Stomach (tissue), 19 donors: ENCODE measurements at places on chromosomes 6 and 20. TPM values are rescaled to one million over a fixed set of nuclear protein-coding genes. Genes with fewer than 3 reads are reported as not detected.
A peak's percentile ranks its signal among the peaks of the same experiment; 100 is the strongest.

DNA sequence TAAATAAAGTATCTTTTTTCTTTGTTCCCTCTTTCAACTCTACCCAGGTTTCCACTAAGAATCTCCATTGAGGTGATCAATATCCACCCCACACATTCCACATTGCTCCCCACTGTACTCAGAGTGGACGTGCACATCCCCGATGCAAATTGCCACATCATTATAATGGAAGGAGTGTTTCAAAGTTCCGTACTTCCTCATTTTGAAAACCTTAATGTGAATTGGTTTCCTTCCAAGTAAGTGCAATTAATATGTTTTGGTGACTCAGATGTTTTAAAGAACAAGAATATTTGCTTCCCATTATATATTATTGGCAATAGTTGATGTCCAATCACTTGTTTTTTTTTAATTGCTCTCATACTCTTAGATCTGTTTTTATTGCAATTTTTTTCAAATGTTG is 463.6 kb downstream of the HACE1 start:
- DNase-seq, result no peak

The DEFB124 gene
- total RNA-seq, result not detected

DNA sequence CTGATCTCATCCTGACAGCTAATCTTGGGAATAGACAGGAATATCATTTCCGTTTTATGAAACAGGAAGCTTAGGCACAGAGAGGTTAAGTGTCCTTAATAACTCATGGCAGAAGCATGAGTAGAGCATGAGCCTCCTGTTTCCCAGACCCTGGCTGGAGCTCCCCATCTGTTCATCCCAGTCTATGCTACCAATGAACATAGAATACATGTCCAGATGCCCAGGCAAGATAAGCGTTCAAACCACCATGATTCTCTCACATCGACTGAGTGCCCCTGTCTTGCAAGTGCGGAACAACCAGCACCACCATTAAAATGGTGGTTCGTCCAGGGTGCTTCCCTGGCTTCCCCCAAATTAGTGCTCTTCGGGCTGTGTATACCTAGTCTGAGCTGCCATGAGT is 217.1 kb downstream of the FARS2 start:
- no peak for DNase-seq

GRCh38 chr6:33740204-33740608 is 6.5 kb downstream of the IP6K3 start:
- no peak for DNase-seq

GRCh38 chr6:142377497-142377848 is 75.7 kb downstream of the ADGRG6 start:
- DNase-seq, result no peak

The DUSP15 gene
- 3.9 TPM for total RNA-seq

The MMP24 gene
- total RNA-seq, result not detected

- DNase-seq, result no peak
These were observed 255.8 kb downstream of the QKI start for GRCh38 chr6:163670336-163670735.

The MDFI gene
- not detected for total RNA-seq

- DNase-seq, result no peak
These were observed 185.5 kb upstream of the RALGAPA2 start for GRCh38 chr20:20897922-20898321.

- no peak for DNase-seq
These were observed 22.4 kb upstream of the BACH2 start for GRCh38 chr6:90319044-90319443.

The OTOR gene
- not detected for total RNA-seq

The BCL2L1 gene
- total RNA-seq, result 210 TPM

- DNase-seq, result peak; percentile 84
These were observed 7.3 kb downstream of the VWA7 start for GRCh38 chr6:31769684-31770371.

GRCh38 chr6:151699719-151700118 is 107.8 kb upstream of the ESR1 start:
- DNase-seq, result peak; percentile 50

- DNase-seq, result no peak
These were observed 22.9 kb downstream of the QKI start for GRCh38 chr6:163437466-163437865.

DNA sequence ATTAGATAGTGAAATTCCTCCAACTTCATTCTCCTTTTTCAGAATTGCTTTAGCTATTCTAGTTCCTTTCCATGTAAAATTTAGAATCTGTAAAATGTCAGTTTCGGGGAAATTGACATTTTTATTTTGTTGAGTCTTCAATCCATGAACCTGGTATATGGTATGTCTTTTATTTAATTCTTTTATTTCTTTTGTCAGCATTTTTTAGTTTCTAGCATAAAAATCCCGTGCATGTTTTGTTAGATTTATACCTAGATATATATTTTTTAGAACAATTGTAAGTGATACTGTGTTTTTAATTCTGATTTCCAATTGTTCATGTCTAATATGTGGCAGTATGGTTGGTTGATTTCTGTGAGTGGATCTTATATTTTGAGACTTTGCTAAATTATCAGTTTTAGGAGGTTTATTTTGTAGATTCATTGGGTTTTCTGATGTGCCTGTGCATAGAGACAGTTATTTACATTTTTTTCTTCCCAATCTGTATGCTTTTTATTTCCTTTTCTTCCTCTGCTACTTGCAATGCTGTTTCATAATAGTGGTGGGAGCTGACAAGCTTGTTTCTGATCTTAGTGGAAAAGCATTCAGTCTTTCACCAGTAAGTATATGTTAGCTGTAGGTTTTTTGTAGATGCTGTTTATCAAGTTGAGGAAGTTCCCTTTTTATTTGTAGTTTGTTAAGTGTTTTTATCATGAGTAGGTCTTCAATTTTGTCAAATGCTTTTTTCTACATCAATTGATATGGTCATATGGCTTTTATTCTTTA is 13.7 kb downstream of the TAB2 start:
- no peak for DNase-seq

GRCh38 chr20:56361900-56362299 is 3.1 kb downstream of the FAM210B start:
- DNase-seq, result no peak

DNA sequence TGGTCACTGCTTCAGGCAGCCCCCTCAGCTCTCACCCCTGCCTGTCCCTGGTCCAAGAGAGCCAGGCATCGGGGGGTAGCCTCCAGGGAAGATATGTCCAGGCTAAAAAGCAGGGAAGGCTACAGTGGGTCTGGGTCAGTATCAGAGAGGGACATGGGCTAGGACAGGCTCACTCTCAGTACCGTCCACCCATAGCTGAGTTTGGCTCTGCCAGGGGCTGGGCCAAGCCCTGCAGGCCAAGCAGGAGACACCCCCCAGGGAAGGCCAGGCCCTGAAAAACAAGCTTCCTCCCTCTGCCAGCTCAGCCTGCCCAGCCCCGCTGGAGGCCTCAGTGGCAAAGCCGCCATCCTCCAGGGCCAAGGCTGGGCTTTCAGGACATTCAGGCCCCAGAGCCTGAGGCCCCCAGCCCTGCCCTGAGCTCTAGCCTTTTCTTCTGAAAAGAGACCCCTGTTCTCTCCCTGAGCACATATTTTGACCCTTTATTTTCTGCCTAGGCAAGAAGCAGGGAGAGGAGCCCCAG is 28.6 kb upstream of the TGM2 start:
- no peak for DNase-seq

GRCh38 chr20:13900496-13900895 is 89.9 kb downstream of the SEL1L2 start:
- DNase-seq, result no peak

GRCh38 chr20:14148042-14148441 is 152.7 kb downstream of the MACROD2 start:
- DNase-seq, result no peak

DNA sequence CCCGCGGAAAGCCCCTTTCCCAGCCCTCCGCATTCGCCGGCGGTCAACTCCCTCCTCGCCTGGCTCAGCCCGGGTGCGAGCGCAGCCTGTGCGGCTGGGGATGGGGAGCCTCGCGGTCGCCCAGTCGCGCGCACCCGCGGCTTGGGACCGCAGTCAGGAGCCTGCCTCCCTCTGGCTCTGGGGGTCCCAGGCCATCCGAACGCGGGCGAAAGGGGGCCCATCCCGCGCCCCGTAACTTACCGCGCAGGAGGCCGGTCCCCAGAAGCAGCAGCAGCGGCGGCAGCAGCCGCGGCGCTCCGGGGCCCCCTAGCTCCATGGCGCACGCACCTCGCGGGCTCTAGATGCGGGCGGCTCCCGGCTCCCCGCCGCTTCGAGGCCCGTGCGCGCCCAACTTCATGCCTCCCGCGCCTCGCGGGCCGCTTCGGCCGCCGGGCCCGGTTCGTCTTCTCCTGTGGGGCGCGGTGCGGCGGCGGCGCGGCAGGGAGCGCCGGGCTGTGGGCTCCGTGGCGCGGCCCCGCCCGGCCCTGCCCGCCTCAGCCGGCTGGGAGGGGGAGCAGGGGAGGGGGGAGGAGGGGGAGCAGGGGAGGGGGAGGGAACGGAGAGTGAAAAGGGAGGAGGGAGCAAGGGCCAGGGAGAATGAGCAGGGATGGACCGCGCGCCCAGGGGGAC is at the start of gene CHRNA4:
Gene CHRNA4 (minus strand): TSS at position 500 of the 669 bp plus-strand sequence. CDS start 184 bp downstream, at position 316.
- DNase-seq, result no peak

The CTCFL gene
- not detected for total RNA-seq
